ENCODE measurements at places on chromosomes 5 and 9.

DNA sequence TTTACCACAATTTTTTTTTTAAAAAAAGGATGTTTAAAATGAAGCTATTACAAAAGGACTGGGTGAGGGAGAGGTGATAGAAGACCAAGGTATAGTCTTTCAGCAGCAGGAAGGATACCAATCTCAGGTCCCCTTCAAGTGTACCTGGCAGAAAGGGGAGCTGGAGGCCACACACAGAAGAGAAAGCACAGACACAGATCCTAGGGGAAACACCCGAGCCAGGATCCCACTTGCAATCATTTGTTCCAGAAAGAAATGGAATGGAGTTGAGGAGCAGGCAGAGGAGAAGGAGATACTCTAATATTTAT is 5.6 kb downstream of the GNPDA1 start:
- DNase-seq: no peak

DNA sequence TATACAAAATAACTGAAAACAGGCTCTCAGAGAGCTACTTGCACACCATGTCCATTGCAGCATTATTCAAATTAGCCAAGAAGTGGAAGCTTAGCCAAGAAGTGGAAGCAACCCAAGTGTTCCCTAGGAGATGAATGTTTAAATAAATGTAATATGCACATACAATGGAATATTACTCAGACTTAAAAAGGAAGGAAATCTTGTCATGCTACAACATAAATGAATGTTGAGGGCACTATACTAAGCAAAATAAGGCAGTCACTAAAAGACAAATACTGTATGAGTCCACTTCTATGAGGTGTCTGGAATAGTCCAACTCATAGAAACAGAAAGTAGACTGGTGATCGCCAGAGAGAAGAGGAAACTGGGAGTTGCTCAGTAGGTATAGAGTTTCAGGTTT is 438.1 kb downstream of the MAT2B start:
- DNase-seq: no peak

GRCh38 chr5:53928641-53929040 is 368.2 kb downstream of the NDUFS4 start:
- no peak for DNase-seq

DNA sequence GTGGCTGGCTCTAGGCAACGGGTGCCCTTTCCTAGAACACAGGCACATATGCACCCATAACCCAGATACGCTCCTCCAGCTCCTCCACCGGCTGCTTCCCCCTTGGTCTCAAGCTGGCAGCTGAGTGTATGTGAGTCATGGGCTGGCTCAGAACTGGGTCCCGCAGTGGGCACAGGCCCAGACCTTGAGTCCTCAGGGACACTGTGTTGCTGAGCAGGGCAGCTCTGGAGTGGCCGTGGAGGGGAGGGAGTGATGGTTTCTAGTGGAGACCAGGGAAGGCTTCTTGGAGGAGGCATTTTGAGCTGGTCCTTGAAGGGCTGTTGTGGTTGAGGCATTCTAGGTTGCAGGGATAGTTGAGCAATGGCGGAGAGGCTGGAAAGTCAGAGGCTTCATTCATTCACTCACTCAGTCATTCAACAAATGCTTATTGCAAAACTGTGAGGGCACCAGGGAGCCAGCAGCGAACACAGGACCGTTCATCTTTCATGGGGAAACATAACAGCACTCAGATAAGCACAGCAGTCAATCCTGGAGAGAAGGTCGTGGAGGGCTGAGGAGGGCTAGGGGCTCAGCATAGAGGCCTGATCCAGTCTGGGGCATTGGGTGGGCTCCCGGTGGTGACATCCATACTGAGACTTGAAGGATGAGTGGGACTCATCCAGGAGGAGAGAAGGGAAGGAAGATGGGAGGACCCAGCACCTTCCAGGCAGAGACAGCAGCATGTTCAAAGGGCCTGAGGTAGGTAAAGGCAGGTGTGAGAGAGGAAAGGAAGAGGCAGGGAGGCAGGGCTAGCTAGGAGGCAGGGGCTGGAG is 2.4 kb downstream of the BBLN start:
- peak; percentile 32 for DNase-seq

DNA sequence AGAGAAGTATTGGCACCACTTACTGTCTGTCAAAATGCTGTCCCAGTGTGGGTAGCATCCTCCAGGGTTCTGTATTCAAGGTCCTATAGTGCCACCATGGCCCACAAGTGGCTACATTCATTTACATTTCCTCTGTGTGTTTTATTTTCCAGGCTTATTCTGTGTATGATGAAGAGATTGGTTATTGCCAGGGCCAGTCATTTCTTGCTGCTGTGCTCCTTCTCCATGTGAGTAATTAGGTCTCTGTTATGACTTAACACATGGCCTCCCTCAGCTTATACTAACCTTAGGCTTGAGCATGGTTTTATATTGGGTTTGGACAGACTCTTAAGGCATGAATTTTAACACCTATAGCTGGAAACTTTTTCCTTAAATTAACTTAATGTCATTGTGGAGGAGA is 36.7 kb downstream of the GPR21 start:
- no peak for DNase-seq

DNA sequence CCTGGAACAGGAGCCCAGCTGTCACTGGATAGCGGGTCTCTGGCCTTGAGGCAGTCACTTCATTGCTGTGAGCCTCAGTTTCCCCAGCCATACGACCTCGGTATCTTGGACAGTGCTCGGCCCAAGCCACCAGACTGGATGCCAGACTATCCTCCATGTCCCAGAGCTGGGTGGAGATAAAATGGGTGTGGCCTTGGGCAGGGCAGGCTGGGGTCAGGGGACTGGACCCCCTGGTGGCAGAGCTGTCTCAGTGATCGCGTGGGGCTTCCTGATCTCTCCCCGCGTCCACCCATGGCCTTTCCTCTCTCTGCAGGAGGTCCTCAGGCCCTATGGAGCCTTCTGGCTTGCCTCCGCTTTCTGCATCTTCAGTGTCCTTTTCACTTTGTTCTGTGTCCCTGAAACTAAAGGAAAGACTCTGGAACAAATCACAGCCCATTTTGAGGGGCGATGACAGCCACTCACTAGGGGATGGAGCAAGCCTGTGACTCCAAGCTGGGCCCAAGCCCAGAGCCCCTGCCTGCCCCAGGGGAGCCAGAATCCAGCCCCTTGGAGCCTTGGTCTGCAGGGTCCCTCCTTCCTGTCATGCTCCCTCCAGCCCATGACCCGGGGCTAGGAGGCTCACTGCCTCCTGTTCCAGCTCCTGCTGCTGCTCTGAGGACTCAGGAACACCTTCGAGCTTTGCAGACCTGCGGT is 10.0 kb downstream of the SLC2A8 start:
- no peak for DNase-seq

DNA sequence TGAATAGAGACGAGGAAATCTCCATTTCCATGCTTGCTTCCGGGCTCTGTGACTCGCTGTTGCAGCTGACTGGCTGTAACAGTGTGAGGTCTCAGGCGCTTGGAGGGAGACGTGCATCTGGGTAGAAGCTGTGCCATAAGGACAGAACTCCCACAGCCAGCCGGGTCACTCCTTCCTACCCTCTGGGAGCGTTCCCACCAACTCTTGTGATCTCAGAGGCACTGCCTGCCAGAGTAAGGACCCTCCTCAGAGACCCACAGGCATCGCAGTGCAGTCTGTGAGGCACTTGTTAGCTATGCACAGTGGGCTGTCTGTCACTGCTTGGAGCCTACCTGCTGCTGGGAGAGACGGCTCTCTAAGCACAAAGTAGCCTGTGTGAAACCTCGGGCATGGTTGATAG is 203.4 kb upstream of the SEMA6A start:
- no peak for DNase-seq

DNA sequence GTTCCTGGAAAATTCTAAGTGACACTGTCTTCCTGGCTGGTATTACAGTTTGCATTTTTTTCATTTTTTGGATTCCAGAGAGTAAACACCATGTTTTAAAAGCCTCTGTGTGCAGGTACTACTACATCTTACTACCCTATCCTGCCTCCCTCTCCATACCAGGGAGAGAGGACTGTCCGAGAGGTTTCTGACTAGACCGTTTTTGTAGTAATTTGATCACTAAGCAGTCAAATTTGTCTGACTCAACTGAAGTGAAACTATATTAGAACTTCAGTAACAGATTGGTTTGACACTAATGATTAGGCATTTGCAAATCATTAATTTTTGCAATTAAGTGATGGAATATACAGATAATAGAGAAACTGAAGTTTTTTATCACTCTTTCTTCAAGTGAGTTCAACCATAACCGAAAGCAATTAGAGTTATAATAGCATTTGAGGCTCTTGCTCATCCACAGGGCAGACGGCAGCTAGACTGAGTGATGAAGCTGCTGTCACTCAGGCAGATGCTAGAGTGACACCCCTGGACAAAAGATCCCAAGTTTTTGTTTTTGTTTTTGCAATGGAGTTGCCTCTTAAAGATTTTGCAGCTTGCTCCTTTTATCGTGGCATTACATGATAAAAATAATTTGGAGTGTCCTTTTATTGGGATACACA is 44.3 kb downstream of the SMARCA2 start:
- no peak for DNase-seq

- peak; percentile 30 for DNase-seq
These were observed 58.3 kb upstream of the NXNL2 start for GRCh38 chr9:88476491-88477271.

- DNase-seq: peak; percentile 5
These were observed 472.3 kb downstream of the PLK2 start for GRCh38 chr5:57987552-57987951.

DNA sequence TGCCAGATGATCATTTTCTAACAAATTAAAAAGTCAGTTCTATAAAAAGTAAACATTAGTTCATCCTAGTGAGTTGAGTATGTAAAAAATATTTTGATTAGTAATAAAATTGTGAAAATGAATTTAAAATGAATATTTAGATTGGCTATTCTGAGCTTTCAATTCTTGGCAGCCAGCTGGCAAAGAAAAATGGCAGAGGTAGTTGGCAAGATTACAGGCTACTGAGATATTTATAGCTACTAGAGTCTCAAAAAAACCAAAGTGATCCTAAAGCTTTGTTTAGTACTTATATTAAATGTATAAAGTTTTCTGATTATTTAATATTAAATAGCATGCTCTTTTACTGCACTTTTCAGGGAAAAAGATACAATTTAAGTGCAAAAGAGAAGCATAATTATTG is 25.0 kb downstream of the SGTB start:
- DNase-seq: no peak

GRCh38 chr5:126108470-126108869 is 314.7 kb upstream of the GRAMD2B start:
- no peak for DNase-seq

DNA sequence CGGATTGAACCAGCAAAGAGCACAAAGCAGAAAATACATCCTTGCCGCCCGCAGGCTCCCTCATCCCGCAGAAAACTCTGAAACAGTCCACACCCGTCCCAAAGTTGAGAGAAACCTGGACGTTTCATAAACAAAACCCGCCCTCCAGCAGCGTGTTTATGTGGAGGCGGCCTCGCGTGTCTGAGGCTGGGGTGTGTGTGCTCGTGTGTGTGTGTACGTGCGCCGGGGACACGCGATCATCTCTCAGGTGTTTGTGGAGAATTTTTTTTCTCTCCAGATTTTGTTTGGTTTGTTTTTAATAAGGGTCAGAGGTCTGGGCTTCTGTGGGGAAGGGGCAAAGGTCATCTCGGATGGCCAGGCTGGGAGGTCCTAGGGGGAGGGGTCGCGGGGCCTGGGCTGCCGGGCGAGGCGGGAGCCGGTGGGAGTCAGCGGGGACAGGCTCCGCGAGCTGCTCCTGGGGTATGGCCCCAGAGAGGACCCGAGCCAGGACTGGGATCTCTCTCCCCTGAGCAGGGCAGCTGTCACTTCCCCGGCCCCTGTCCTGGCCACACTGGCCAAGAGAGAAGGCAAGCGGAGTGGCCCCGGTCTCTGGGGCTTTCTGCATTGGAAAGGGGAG is 206.4 kb downstream of the C9orf50 start:
- DNase-seq: peak; percentile 35

- DNase-seq: peak; percentile 52
These were observed 121.2 kb downstream of the CEMIP2 start for GRCh38 chr9:71647094-71647591.

DNA sequence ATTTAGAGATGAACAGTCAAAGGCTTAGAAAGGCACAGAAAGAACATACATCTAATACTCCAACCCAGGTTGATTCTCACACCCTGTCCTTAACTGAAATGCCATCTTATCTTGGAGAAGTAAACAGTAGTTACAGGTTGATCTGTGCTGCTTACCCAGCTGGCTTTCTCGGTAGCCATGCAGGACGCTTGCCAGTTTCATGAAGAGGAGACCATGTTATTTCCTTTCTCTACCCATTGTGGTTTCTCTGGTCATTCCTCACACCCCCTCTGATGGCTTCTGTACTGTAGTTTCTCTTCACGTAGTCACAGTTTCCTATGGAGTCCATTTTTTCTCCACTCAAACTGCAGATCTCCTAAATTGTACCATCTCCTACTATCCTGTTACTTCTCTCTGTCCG is 206.0 kb downstream of the SGCD start:
- DNase-seq: no peak
